ENCODE measurements at places on chromosomes 3 and 15. TPM values are rescaled to one million over a fixed set of nuclear protein-coding genes. Genes with fewer than 3 reads are reported as not detected.

The PPP1R14D gene
- total RNA-seq = not detected

The ELL3 gene
- 5.6 TPM for total RNA-seq

The TRH gene
- not detected for total RNA-seq

The ZNF662 gene
- total RNA-seq = 19.0 TPM

The CD200 gene
- 23.8 TPM for total RNA-seq

The RPL32 gene
- 1,417 TPM for total RNA-seq

The CHAC1 gene
- 0.58 TPM for total RNA-seq

The TP63 gene
- total RNA-seq = 7.2 TPM

The CELF6 gene
- 3.3 TPM for total RNA-seq

The ABCF3 gene
- 67.4 TPM for total RNA-seq

The SLC9C1 gene
- total RNA-seq = 0.94 TPM

The CFAP20DC gene
- 0.49 TPM for total RNA-seq
